ENCODE measurements at places on chromosomes 2 and 18. TPM values are rescaled to one million over a fixed set of nuclear protein-coding genes. Genes with fewer than 3 reads are reported as not detected.

DNA sequence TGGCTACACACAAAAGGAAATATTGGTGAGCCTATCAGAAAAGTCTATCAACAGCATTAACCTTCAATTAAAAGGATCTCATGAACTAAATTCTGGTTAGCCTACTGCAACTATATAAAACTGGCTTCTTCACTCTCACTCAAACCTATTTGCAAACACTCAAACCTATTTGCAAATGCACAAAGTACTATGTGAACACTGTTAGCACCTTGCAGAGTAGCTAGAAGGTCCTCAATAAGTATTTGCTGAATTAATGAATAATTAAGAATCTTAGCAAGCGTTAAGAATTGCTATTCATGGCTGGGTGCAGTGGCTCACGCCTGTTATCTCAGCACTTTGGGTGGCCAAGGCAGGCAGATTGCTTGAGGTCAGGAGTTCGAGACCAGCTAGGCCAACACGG is 150.3 kb downstream of the DTNB start:
- DNase-seq, result no peak

The KCNK3 gene
- total RNA-seq, result 26.8 TPM

The UGT1A3 gene
- total RNA-seq, result not detected

DNA sequence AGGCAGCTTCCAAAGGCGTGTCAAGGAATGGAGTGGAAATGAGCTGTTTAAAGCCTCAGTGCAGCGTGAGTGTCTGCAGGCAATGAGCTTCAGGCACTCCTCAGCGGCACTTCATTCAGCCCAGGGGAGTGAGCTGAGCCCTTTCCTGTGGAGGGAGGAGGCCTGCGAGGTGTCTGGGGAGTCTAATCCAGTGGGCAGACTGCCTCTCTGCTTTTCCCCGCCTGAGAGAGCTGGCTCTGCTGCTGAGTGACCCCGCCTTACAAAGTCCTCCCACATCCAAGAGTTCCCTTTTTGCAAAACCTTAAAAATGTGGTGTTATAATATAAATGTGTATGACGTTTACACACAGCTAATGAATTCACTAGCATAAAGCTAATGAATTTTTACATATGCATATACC is 7.0 kb upstream of the LDLRAD4 start:
- DNase-seq, result no peak

The GPR155 gene
- 6.2 TPM for total RNA-seq

DNA sequence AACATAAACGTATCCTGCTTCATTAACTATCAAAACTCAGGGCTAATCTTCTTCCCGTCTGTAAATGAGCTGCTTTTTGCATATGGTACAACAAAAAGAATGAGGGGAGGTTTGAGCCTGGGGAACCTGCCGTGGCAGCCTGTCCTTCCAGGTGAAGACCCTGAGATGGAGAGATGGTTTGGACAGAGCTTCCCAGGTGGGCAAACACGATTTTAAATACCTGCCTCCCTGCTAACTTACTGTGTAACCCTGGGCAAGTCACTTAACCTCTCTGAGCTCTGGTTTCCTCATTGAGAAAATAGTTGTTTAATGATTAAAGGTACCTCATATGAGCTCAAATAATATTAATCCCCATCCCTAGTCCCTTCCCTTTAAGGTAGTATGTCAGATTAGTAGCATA is 9.0 kb downstream of the EMX1 start:
- DNase-seq, result no peak
